ENCODE measurements at places on chromosomes 7 and 10.

- no peak for DNase-seq
Observed at GRCh38 chr10:21920633-21921032, 82.9 kb downstream of the DNAJC1 start.

DNA sequence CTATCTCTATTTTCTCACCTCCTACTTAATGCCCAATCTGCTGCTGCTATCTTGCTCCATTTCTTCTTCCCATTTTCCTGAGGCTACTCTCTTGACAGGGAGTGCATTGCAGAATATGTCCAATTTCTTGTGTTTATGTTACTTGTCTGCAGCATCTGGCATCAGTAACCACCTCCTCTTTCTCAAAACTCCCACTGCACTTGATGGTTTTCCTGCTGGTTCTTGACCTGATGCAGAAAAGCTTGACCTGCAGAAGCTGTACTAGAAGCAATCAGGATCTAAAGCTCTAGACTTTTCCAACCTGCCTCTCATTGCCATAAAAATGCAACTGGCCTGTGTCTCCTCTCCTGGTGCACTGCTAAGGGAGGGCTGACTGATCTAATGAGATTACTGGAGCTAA lies 287.8 kb downstream of the ZEB1 start:
- DNase-seq: no peak

- no peak for DNase-seq
Observed at GRCh38 chr10:22852712-22853353, 75.0 kb upstream of the ARMC3 start.

GRCh38 chr10:98425511-98426352 lies 10.8 kb upstream of the PYROXD2 start:
- DNase-seq: peak; percentile 19

- DNase-seq: no peak
Observed at GRCh38 chr7:128271942-128272481, 30.9 kb downstream of the LEP start.

- DNase-seq: no peak
Observed at GRCh38 chr10:47372726-47373125, 11.4 kb downstream of the ZNF488 start.

GRCh38 chr7:19920166-19920565 lies 146.7 kb upstream of the TMEM196 start:
- DNase-seq: no peak

DNA sequence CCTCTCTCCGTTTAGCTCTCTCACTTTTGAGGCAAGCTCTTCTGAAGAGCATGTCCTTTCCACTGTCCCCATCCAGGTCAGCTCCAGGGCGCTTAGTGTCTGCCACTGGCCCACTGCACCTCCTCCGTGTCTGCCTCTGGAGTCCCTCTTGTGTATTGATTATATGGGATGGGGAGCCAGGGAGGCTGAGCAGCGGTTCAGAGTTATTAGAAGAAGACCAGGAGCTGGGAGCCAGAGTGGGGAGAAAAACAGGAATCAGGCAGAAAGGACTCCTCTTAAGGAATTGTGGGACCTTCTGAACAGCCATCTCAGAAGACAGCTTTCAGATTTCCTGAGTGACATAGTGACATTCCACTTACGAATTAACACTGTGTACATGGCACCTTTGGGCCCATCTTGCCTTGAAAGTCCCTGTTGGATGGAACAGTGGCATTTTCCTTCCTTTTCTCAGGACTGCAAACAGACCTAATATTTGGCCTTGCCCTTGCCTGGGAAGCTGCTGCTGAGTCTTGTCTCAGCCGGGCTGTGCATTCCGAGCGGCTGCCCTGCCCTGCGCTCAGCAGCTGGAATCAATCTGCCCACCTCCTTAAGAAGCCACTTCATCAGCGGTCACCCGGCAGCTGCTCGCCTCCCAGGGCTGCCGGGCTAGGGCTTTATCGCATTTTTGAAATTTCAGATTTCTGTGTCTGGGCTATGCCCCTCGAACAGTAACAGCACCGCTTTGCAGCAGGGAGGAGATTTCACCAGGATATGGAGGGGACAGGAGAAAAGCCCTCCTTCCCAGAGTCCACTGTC lies 81.1 kb upstream of the PRKG1 start:
- DNase-seq: no peak

- DNase-seq: no peak
Observed at GRCh38 chr10:132624847-132625471, 87.4 kb downstream of the INPP5A start.

DNA sequence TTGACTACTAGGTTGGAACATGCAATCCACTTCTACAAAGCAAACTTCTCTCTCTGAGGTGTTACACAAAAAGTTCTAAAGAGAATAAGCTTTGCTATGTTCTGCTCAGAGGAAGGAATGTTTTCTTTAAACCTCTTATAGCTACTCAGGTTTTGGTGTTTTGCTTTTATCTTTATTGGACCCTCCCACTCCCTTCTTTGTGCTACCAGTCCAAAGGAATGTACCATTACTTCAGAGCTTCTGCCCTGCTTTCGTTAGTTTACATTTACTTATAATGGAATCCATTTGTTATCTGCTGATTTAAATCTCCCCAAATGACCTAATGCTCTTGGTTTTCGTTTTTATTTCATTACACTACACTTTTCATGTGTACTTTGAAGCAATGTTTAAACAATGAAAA lies 154.9 kb downstream of the ATE1 start:
- DNase-seq: no peak

DNA sequence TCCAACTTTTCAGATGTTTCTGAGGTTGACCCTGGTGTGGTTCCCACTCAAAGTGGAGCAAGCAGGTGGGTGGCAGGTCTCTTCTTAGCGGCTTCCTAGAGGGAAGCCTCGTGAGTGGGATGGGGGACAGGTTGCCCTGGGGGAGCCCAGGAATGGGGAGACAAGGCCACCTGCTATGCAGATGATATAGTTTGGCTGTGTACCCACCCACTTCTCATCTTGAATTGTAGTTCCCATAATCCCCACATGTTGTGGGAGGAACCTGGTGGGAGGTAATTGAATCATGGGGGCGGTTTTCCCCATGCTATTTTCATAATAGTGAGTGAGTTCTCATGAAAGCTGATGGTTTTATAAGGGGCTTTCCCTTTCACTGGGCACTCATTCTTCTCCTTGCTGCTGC lies 68.3 kb downstream of the KIAA1217 start:
- no peak for DNase-seq

- DNase-seq: peak; percentile 51
Observed at GRCh38 chr10:7409045-7409731, 1.6 kb downstream of the SFMBT2 start.

- no peak for DNase-seq
Observed at GRCh38 chr7:31432176-31432575, 81.7 kb upstream of the ITPRID1 start.

GRCh38 chr7:142303650-142304049 lies 45.8 kb upstream of the PRSS58 start:
- DNase-seq: no peak

DNA sequence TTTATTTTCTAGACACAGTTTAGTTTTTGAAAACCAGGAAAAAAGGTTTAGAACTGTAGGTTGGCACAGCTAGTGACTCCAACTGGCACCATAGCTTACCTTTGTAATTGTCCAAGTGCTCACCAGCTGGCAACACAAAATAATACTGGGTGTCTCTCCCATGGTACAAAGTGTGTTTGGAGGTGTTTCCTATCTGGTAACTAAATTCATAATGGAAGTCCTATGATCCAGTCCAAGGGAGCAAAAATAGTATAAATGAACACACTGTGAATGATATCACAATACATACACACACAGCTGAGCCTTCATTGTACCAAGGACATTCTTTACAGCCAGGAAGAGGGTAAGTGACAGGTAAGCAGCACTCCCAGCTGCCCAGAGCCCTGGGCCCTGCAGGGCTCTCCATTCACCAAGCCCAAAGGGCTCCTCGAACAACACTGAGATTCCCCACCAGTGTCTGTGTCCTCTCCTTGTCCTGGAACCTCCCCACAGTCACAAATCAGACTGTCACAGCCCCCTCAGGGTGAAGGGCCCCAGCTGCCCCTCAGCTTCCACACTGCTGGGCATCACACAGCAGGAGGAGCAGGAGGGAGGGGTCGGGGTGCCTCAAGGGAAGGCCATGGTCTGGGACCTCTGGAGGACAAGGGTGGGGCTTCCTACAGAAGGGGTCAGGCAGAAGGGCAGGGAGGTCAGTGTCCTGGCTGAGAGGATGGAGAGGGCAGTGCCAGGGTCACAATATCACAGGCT lies 72.1 kb downstream of the PKD1L1 start:
- no peak for DNase-seq

DNA sequence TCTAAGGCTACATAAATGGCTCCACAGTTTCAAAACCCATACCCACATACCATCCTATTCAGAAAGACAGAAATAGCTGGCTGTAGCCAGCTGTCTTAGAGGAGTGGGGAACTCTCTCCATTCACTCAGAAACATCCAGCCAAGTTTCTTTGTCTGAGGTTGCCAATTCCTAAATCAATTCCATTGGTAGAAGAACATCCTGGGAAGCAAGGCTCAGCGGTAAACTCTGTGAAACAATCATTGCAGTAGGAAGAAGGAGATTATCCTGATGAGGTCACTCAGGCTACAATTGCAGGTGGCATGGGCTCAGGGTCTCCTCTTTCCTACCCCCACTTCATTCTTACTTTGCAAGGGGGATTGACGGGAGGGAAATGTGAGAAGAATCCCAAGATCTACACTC lies 154.0 kb downstream of the ETV1 start:
- no peak for DNase-seq
